NCI-H2171 treated with DMSO at 0.1 percent for 48 hours (cell line): ENCODE measurements at places on chromosomes 4 and X.

DNA sequence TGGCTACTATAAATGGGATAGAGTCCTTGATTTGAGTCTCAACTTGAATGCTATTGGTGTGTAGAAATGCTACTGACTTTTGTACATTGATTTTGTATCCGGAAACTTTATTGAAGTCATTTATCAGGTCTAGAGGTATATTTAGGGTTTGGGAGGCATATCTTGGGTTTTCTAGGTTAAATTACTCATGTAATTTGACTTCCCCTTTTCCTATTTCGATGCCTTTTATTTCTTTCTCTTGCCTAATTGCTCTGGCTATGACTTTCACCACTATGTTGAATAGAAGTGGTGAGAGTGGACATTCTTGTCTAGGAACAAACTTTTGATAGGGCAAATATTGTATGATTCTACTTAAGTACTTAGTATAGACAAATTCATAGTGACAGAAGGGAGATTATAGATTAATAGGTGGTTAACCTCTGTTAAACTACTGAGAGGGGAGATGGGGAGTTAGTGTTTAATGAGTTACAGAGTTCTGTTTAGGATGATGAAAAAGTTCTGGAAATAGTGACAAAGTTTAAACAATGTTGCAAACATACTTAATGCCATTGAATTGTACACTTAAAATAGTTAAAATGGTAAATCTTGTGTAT is 22.8 kb upstream of the HSPA4L start:
- DNase-seq: no peak

DNA sequence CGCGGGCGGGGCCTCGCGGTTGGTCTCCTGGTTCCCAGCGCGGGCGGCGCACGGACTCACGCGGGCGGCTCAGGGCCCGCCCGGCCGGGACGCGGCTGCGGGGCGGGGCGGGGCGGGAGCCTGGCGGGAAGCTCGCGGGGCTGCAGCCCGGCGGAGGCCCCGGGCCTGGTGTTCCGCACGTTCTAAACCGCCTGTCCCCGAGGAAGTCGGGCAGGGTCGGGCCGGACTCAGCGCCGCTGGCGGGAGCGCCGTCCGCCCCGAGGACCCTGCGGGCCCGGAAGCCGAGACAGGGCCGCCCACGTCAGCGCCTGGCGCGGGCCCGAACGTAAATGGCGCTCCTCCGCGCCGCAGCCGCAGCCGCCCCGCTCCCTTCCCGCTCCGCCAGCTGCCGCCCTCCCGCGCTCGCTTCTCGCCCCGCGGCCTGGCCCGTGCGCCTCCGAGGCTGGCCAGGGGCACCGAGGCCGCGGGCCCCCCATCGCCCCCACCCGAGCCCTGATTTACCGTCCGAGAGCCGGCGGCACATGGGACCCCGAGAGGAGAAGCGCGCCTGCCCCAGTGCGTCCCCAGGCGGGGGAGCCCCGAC is 309 bp upstream of the CTBP1 start:
- DNase-seq: peak; percentile 47

DNA sequence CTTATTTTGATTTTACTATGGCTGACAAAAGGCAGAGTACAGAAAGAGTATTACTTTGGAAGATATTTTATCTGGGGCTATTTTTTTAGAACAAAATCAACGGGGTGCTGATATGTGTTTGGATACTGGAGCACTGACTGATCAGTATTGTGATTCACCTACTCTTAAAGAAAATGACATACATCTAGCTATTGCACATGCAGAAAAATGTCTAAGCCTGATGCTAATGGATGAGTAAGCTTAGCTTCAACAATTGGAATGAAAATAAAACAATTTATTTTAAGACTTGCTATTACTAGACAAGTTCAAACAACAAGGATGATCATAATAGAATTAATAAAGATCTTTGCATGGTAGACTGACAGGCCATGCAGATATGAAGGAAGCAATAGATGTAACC is 262.0 kb downstream of the PPP1R2C start:
- DNase-seq: no peak

DNA sequence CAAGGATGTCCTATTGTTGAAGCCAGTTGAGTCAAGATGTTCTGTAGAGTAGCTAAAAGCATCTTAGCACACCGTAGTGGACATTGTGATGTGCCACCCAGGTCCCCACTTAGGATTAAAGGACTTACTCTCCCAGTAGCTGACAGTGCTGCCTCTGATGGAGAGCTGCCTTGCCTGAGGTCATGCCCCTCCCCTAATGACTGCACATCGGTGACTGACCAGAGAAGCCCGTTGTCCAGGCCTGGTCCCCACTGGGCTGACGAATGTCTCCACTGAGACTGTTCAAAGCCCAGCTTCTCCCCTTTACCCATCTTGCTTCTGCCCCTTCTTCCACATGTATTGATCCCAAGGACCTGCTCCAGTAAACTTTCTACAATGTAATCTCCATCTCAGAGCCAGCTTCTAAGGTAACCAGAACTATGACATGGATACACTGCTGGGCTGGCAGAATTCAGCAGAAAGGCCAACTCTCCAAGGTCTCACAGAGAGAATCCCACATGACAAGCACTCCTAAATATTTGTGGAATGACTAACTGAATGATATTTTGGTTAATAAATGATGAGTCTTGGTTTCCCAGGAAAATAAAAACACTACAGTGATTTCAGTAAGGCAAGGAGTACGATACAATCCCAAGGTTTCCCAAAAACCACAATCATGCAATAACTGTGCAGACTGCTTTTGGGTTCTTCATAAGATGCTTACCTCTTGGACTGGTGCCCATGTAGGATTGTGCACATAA is 82.4 kb upstream of the TMEM150C start:
- DNase-seq: no peak

DNA sequence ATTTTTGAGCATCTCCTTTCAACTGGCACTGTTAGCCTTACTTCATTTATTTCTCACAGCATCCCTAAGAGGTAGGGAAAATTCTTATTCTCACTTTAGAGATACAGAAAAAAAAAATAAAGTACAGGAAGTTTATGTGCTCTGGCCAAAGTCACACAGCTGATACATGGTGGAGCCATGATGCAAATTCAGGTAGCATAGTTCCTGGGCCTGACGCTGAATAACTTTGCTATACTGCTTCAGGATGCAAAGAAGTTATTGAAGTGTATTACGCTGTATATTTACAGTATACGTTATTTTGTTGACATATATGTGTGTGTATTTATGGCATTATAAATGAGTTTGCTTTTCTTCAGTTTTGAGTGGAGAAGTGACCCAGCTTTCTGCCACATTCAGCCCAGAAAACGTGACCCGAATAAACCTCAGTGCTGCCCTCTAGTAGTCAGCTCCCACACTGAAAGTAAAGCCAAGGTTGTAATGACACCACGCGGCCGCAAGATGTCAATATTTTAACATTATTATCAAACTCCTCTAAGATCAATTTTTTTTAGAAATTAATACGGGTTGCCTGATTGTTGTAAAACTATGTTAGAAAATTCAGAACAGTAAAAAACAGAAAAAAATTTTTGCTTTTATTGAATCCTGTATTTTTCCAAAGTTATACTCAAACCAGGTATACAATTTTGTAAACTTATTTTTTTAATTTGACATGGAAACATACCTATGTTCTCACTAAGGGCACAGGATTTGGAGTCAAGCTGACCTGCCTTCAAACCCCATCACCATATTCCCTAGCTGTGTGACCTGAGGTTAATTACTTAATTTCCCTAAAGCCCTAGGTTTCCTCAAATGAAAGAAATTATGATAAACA is 3.8 kb upstream of the GUCY2F start:
- peak; percentile 61 for DNase-seq

- no peak for DNase-seq
Observed at GRCh38 chr4:40524366-40525041, 105.2 kb downstream of the RBM47 start.

DNA sequence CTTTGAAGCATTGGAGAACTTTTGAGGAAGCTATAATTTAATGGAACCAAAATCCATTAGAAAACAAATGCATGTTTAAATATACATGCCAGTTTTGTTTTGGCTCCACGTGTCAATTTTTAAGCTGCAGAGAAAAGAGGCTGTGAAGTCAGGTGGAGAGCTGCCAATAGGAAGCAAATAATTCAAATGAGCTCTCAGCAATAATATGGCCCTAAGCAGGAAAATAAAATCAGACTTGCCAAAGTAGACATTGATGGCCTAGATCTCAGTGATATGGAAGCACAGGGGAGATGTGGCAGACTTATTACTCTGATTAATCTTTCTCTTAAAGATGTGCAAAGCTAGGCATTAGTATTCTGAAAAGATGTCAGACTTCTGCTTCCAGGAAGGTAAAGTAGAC is 769.8 kb upstream of the NDST4 start:
- DNase-seq: no peak

DNA sequence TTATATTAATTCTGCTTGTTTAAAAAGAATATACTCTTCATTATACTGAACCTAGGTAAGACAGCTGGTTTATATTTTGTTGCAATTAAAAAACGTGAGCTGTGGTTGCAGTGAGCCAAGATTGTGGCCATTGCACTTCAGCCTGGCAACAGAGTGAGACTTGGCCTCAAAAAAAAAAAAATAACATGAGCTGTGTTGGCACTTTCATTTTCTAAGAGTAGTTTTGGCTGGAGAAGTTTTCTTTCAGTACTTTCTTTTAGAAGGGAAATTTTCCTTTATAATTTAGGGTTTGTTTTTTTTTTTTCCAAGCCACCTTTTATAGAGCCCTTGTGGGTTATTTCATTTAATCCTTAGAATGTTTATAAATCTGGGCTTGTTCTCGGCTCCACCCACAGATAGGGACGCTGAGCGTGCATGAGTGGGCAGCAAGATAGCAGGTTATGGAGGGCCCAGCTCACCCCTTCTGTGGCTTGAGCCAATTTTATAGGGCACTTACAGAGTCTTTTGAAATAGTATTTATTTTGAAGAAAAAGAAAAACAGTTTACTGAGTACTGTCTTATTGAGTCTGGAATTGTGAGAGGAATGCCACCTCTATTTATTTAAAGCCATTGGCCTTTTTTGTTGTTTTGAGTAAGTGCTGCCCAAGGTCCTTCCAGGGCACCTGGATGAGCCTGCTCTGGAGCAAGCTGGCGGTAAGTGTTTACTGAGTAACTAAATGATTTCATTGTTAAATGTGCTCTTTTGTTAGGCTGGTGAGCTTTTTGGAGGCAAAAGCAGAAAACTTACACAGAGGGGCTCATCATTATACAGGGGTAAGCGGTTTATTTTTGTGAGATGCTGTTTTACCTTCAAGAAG is 60.9 kb downstream of the HTT start:
- no peak for DNase-seq
